Activated effector memory CD4-positive, alpha-beta T cell treated with Interleukin-2 at 50 U/mL for 16 hours (primary cell): ENCODE measurements at places on chromosomes 5 and 9.

- DNase-seq: no peak
These were observed 199.7 kb downstream of the ROR2 start for GRCh38 chr9:91750343-91750742.

DNA sequence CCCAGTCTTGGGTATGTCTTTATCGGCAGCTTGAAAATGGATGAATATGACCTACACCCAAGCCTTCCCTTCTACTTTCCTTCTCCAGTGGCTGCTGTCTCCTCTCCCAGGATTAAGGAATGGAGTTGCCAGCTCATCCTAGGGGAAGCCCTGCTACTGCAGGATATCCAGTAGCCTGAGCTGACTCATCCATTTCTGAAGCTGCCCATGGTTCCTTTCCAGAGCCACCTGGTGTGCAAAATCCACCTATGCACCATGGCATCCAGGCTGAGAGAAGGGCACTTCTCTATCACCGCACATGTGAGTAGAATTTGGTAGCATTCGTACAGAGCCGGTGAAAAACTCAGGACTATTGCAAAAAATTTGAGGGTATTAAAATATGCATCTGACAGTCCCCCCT lies 290.8 kb downstream of the YTHDC2 start:
- no peak for DNase-seq

- no peak for DNase-seq
These were observed 107.8 kb downstream of the WNK2 start for GRCh38 chr9:93291536-93292287.

- no peak for DNase-seq
These were observed 87.3 kb downstream of the NTNG2 start for GRCh38 chr9:132249123-132249522.

GRCh38 chr5:64767959-64768357 lies 533 bp downstream of the SREK1IP1 start:
- no peak for DNase-seq

DNA sequence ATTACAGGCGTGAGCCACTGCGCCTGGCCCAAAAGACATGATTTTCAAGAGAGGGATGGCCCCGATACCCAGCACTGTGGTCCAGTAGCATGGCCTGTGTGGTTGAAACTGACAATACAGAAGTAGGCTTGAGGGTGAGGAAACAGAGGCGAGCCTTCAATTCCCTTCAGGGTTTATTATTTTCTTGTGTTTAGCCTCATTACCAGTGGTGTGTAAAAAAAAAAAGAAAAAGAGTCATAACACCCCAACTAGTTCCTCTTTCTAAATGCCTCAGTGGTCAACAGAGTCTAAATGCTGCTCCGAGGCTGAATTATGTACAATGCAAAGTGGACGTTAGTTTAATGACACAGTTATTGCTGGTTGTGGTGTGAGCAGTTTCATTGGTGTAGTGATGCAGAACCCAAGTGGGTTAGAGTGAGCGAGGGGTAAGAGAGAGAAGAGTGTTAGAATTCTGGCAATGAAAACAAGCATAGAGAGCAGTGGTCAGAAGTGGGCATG lies 58.8 kb downstream of the SNX30 start:
- no peak for DNase-seq
